ENCODE measurements at places on chromosomes 4 and X. TPM values are rescaled to one million over a fixed set of nuclear protein-coding genes. Genes with fewer than 3 reads are reported as not detected.
A peak's percentile ranks its signal among the peaks of the same experiment; 100 is the strongest.

The PAQR3 gene
- total RNA-seq: 3.0 TPM

The ZMAT1 gene
- 18.8 TPM for total RNA-seq

The RNF4 gene
- 29.0 TPM for total RNA-seq

The GLRA2 gene
- not detected for total RNA-seq

The RNF175 gene
- not detected for total RNA-seq

The NPY2R gene
- not detected for total RNA-seq

The CCNQ gene
- total RNA-seq: 8.6 TPM

The PABPC1L2A gene
- total RNA-seq: not detected

The MAGEH1 gene
- total RNA-seq: 23.4 TPM

The PCDH7 gene
- 3.3 TPM for total RNA-seq

The PRRG1 gene
- total RNA-seq: 3.9 TPM

The NIPAL1 gene
- total RNA-seq: 1.6 TPM

The F11 gene
- 53.1 TPM for total RNA-seq

The FAT1 gene
- 69.5 TPM for total RNA-seq

The REELD1 gene
- not detected for total RNA-seq

The GUCY1A1 gene
- total RNA-seq: 7.6 TPM

The NHS gene
- total RNA-seq: 1.3 TPM

The UFSP2 gene
- 14.8 TPM for total RNA-seq

The TMSB15A gene
- not detected for total RNA-seq

DNA sequence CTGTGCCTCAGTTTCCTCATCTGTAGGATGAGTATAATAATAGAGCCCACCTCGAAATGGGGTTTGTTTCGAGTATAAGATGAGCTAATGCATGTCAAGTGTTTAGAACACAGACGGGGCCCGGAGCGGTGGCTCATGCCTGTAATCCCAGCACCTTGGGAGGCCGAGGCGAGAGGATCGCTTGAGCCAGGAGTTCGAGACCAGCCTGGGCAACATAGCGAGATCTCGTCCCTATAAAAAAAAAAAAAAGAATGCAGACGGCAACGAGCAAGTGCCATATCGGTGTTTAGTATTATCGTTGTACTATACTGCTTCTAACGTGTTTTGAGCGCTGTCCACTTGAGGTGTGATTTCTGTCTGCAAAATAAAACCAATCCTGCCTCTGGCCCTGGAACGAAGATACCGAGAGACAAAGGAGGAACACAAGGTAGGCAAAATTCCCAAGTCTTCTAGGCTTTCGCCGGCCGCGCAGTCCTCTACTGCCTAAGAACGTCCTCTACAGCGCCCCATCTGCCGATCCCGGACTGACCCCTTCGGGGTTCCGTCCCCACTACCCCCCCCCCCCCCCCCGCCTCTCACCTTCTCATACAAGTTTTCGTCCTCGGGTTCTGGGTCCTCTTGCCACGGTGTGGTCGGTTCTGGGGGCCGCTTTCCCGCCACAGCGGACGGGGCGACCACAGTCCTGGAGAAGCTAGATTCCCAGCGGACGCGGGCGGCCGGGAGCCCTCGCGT lies 442 bp downstream of the NDUFB11 start:
- H3K27me3 ChIP-seq: no peaks in the 10 kb centered on the region
- DNase-seq: peak; percentile 45
- H3K4me3 ChIP-seq: peak overlapping the region; percentile 37

GRCh38 chr4:78779280-78779679 lies 3.1 kb downstream of the BMP2K start:
- no peaks in the 10 kb centered on the region for H3K36me3 ChIP-seq
- no peak overlapping the region for H3K4me3 ChIP-seq
- DNase-seq: no peak
- H3K27ac ChIP-seq: no peak overlapping the region
- peaks cover 30% of the 10 kb centered on the region for H3K4me1 ChIP-seq

DNA sequence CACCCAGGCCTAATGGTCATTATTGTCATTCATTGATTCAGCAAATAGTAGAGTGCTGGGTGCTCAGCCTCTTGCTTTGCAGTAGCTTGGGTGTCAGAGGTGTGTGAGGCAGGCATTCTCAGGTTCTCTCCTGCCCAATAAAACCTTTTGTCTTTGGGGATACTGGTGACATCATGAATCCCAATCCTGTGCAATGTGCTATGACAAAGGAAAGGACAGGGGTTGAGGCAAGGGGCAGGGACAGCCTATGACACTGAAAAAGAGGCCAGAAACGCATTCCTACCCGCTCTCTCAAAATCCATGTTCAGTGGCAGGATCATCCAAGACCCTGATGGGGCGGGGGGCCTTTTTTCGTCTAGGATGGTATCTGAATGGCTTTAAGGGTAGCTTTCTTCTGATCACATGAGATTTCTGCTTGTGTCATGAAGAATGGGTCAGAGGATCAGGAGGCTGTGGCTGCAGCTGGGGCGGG lies 1.5 kb upstream of the FAM193A start:
- peak overlapping the region; percentile 86 for H3K27ac ChIP-seq
- no peak for DNase-seq
- H3K36me3 ChIP-seq: no peaks in the 10 kb centered on the region
- peaks cover 25% of the 10 kb centered on the region for H3K4me1 ChIP-seq

GRCh38 chrX:2828344-2828958 lies at the start of gene GYG2:
Gene GYG2, plus strand, starts transcription at chrX:2828930. Its CDS starts 1,259 bp downstream, at chrX:2830189.
- peak within 1 kb of the TSS; percentile 22 for H3K4me3 ChIP-seq
- H3K4me1 ChIP-seq: peaks cover 10% of the 10 kb centered on the region
- no peaks in the 10 kb centered on the region for H3K27me3 ChIP-seq
- peak; percentile 54 for DNase-seq

GRCh38 chr4:10596586-10597290 lies 87.8 kb downstream of the CLNK start:
- no peaks in the 10 kb centered on the region for H3K4me1 ChIP-seq
- H3K4me3 ChIP-seq: no peak overlapping the region
- DNase-seq: no peak
- H3K36me3 ChIP-seq: no peaks in the 10 kb centered on the region
- no peaks in the 10 kb centered on the region for H3K27me3 ChIP-seq

DNA sequence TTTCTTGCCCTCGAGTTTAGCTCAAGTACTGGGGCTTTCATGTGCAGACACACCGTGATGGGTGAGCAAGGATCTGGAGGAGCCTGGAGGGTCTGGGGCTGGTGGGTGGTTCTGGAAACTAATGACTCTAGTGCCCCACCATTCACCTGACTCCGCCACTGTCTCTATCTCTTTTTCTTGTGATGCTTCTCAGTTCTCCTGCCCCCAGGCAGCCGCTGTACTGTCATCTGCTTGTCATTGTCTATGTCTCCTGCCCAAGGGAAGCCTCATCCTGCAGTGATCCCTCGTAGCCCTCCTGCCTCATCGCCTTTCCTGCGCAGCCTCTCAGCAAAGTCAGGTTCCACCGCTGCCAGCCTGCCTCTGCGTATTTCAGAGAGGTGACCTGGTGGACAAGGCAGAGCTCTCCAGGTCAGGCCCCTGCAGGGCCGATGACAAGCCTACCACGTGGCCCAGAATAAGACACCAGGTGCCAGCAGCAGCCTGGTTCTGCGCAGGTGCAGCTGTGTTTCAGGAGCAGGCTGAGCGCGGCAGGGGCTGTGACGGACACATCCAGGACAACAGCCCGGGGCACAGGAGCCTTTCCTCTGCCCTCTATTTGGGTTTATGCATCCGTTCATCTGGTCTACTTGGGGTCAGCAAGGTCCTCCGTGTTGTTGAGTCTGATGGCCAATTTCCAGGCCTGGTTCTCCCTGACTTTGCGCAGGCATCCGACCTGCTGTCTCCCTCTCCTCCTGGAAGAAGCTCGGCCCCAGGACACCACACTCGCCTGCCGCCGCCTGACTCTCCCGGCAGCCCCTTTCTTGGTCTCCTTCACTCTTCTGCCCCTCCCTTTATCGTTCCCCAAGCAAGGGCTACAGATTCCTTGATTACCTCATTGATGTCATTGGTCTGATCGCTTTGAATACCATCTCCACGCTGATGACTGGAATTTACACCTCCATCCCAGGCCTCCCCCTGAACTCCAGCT lies 30.9 kb upstream of the CDKN2AIP start:
- H3K4me1 ChIP-seq: no peaks in the 10 kb centered on the region
- no peak for DNase-seq
- no peak overlapping the region for H3K4me3 ChIP-seq
- no peaks in the 10 kb centered on the region for H3K27me3 ChIP-seq
- H3K27ac ChIP-seq: no peak overlapping the region

- H3K4me1 ChIP-seq: peaks cover 41% of the 10 kb centered on the region
- H3K4me3 ChIP-seq: no peak overlapping the region
- H3K27me3 ChIP-seq: no peaks in the 10 kb centered on the region
- peak overlapping the region; percentile 39 for H3K27ac ChIP-seq
- H3K36me3 ChIP-seq: no peaks in the 10 kb centered on the region
Measured at GRCh38 chr4:109735566-109736365, 5.9 kb upstream of the PLA2G12A start.

DNA sequence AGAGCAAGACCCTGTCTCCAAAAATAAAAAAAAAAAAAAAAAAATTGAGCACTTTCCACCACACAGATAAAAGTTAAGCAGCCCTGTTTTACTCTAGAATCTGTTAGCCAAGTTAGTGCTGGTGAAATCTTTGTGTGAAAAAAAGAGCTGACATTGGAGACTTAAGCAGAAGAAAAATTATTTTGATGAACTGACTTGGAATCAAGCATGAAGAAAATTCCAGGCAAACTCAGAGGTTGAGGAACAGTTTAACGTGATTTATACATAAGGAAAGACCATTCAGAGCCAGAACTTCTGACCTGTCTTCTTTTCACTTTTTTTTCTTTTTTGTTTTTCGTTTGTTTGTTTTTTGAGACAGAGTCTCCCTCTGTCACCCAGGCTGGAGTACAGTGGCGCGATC lies 79.6 kb upstream of the RBPJ start:
- H3K4me3 ChIP-seq: no peak overlapping the region
- no peak overlapping the region for H3K27ac ChIP-seq
- H3K4me1 ChIP-seq: no peaks in the 10 kb centered on the region

GRCh38 chr4:149841686-149842085 lies 26.0 kb upstream of the IQCM start:
- no peak overlapping the region for H3K27ac ChIP-seq
- no peak overlapping the region for H3K4me3 ChIP-seq
- DNase-seq: no peak
- no peaks in the 10 kb centered on the region for H3K27me3 ChIP-seq

DNA sequence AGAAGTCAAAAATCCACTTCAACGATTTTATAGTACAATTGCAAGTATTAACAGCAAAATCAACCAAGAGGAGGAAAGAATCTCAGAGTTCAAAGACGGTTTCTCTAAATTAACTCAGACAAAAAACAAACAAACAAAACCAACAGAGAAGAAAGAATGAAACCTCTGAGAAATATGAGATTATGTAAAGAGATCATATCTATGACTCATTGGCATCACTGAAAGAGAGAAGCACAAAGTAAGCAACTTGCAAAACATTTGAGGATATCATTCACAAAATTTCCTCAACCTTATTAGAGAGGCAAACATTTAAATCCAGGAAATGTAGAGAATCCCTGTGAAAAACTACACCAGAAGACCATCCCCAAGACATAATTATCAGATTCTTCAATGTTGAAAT lies 370.4 kb downstream of the INPP4B start:
- H3K4me3 ChIP-seq: no peak overlapping the region
- no peak for DNase-seq
- H3K27me3 ChIP-seq: no peaks in the 10 kb centered on the region
- no peak overlapping the region for H3K27ac ChIP-seq
- peaks cover 7% of the 10 kb centered on the region for H3K4me1 ChIP-seq

- H3K27ac ChIP-seq: no peak overlapping the region
- DNase-seq: no peak
- H3K27me3 ChIP-seq: no peaks in the 10 kb centered on the region
- no peak overlapping the region for H3K4me3 ChIP-seq
- H3K4me1 ChIP-seq: no peaks in the 10 kb centered on the region
- no peaks in the 10 kb centered on the region for H3K36me3 ChIP-seq
Measured at GRCh38 chrX:9905288-9905687, 61.9 kb upstream of the CLDN34 start.

DNA sequence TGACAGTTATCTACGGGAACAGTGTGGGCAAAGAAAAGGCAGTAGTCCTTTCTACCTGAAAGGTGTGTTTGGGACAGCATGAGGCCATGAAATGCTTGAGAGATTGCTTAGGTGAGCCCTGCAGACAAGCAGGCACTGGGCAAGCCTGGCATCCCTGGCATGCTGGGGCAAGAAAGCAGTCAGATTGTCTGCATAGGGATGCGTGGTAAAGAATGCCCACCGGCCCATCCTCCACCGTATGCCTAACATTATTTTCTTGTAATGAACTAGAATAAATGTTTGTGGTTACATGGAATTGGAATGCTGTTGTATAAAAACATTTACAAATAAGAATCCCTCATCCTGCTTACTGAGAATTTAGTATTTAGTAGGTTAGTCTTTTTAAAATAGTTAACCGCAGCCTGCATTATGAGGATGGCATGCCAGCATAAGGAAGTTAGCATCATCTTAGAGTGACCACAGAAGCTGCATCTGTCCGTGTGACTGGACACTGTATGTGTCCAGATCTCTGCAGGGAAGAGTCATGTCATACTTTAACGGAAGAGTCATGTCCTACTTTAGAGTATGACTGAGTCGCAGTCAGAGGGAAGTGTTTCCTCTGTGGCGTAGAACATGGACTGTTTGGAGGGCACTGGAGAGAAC lies 18.9 kb downstream of the ZBTB49 start:
- no peaks in the 10 kb centered on the region for H3K4me1 ChIP-seq
- H3K4me3 ChIP-seq: no peak overlapping the region
- no peak for DNase-seq
- H3K36me3 ChIP-seq: no peaks in the 10 kb centered on the region
- no peaks in the 10 kb centered on the region for H3K27me3 ChIP-seq
- H3K27ac ChIP-seq: no peak overlapping the region

DNA sequence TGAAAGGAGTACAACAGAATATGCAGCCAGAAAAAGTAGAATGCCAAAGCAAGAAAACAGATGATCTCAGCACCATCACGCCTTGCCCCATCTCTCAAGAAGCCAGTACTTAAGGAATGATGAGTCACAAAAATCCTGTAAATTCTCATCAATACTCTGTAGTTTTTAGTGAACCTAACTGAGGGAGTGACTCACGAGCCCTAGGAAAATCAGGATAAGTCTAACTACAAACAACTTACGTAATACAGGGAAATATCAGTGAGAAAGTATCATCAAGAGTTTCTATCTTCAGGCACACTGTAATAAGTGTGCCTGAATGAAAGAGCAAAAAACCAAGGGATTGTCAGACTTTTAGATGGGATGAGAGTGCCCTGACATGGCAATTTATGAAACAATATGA lies 644.4 kb downstream of the STPG2 start:
- H3K4me1 ChIP-seq: no peaks in the 10 kb centered on the region
- no peak overlapping the region for H3K4me3 ChIP-seq
- H3K36me3 ChIP-seq: no peaks in the 10 kb centered on the region
- no peaks in the 10 kb centered on the region for H3K27me3 ChIP-seq
- DNase-seq: no peak

- no peaks in the 10 kb centered on the region for H3K36me3 ChIP-seq
- peaks cover 42% of the 10 kb centered on the region for H3K4me1 ChIP-seq
- H3K27me3 ChIP-seq: no peaks in the 10 kb centered on the region
- H3K4me3 ChIP-seq: no peak overlapping the region
- DNase-seq: no peak
Measured at GRCh38 chr4:113616443-113616842, 145.1 kb downstream of the CAMK2D start.

GRCh38 chrX:107135049-107135964 lies 16.7 kb upstream of the RBM41 start:
- H3K27ac ChIP-seq: no peak overlapping the region
- no peaks in the 10 kb centered on the region for H3K4me1 ChIP-seq
- H3K27me3 ChIP-seq: no peaks in the 10 kb centered on the region
- DNase-seq: no peak
- no peaks in the 10 kb centered on the region for H3K36me3 ChIP-seq
- H3K4me3 ChIP-seq: no peak overlapping the region
